ENCODE measurements at places on chromosomes 7 and 10.

GRCh38 chr7:105084581-105084980 is 70.6 kb downstream of the KMT2E start:
- no peak for DNase-seq

GRCh38 chr10:34254596-34254995 is 560.5 kb downstream of the PARD3 start:
- no peak for DNase-seq

DNA sequence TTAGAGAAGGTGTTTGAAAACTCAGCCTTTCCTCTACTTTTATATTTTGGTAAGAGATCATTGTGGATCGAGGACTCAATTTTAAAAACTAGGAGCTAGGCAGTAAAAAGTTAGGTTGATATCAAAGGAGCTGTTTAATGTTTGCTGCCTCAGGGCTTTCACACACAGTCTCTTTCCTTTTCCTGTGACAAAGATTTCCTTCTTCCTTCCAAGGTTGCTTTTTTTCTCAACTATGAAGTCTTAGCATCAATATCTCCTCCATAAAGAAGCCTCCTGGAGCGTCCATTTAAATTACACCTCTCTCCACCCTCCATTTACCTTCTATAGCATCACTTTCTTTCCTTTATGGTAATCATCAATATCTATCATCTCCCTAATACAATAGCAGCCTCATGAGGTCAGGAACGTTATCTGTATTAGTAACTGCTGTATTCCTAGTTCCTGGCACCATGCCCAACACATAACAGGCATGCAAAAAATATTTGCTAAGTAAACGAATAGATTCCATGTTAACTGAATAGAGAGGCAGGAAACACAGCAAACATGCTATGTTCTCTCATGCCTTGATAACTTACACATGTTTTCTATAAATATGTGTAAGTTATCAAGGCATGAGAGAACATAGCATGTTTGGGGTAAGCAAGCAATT is 48.5 kb downstream of the GNAT3 start:
- DNase-seq = no peak

DNA sequence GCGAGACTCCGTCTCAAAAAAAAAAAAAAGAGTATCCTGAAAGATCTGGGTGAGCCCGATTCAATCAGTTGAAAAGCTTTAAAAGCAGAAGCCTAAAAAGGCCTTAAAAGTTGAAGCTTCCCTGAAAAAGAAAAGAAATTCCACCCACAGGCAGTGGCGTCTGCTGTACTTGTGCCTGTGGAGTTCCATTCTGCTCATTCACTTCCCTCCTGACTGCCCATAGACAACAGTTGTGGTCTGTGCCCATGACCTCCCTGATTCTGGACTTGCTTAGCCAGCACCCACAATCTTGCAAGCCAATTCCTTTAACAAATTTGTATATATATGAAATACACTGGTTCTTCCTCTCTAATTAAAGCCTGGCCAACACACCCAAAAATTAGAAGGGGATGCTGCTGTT is 141.7 kb downstream of the DLG5 start:
- DNase-seq = peak; percentile 59

DNA sequence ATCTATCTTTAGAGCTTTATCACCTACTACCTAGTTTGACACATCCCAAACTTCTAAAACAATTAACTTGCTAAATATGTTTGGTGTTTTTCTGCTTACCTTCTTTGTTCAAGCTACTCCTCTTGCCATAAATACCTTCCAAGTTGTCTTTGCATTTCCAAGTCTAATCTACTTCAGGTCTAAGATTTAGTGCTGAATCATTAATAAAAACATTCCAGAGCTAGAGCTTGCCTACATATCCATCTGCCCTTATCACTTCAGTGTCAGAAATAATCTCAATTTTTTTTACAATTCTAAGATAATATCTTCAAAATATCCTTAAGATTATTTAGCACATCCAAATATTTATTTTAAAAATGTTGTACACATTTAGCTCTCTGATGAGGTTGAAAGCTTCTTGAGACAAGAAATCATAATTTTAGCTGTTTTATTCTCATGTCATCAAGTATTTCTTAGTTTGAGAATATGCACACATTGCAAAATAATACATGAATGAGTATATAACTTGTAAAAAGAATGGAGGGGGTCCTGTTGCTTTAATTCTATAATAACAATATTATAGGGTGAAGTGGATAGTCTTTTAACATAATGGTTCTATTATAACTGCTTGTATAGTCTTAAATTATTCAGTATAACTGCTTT is 466.3 kb downstream of the SEMA3D start:
- DNase-seq = no peak

DNA sequence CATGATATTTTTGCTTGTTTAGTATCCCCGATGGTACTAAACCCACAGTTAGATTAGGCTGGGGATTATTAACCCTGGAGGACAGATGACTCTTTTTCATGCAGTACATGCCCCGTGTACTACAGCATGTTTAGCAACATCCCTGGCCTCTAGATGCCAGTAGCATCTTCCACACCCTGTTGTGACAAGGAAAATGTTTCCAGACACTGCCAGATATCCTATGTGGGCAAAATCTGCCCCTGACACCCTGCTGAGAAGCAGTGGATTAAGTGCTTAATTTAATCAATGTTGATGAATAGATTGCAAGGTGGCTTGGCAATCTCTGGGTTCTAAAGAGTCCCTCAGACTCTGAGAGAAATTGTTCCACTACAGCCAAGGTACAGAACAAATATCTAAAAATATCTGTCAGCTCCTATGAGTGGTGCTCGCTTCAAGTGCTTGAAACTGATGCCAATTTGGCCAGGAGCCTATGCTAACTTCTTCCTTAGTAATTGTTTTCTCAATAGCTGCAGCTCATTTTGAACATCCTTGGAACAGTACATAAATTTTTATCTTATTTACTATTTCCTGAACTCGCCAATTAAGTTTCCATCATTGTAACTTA is 247.0 kb downstream of the SORCS1 start:
- no peak for DNase-seq

GRCh38 chr7:133797818-133798520 is 329.2 kb upstream of the LRGUK start:
- no peak for DNase-seq

DNA sequence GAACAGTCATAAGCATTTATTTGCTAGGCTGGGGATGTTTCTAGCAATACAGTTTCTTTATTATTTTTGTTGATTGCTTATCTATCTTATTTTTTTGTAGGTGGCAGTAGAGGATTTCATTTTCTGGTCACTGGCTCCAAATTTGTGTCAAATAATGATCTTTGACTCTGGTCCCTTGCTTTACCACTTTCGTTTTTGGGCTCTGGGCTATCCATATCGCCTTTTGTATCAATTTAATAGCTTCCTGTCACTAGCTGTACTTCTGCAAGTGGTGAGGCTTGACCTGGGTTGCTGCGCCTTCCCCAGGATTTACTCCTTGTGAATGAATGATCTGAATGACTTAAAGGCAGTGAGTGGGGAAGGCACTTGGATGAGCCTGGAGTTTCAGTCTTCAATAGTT is 48.4 kb downstream of the MDFIC start:
- DNase-seq = no peak

GRCh38 chr10:30784897-30785605 is 155.5 kb upstream of the LYZL2 start:
- peak; percentile 42 for DNase-seq

- DNase-seq = no peak
Measured at GRCh38 chr7:137080516-137081203, 212.2 kb downstream of the CHRM2 start.

GRCh38 chr10:60384011-60384410 is 5.7 kb downstream of the ANK3 start:
- no peak for DNase-seq

- peak; percentile 62 for DNase-seq
Measured at GRCh38 chr10:93475871-93476270, 6.3 kb downstream of the MYOF start.

DNA sequence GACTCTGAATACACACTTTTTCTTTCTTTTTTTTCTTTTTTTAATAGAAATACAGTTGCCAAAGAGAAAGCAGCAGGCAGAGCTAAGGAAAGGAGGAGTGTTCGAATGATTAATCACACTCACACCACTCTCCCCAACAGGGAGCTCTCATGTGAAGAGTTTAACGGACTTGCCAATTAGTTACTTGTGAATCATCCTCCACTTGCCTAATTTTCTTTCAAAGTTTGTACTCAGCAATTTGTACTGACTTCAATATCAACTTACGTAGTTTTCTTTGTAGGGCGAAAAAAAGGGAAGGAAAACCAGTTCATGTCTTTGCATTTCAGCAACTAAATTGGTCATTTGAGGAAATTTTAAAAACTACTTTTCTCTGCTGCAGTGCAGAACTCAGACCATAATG is 109.2 kb downstream of the PIP4K2A start:
- peak; percentile 97 for DNase-seq

DNA sequence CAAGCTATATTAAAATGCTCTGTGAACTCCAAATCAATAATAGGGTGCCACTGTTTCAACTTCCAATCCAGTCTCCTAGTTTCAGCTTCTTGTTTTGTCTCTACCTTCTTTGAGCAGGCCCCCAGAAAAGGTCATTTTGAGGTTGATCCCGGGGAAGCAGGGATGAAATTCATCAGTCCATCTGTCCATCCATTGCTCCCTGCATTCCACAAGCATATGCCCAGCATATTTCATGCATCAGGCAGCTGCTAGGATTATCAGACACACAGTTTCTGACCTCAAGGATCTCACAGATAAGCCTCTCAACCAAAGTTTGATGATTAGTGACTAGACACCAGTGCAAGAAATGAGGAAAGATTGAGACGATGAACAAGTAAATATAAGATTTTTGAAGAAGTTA is 186.6 kb upstream of the PDE1C start:
- DNase-seq = no peak

- peak; percentile 48 for DNase-seq
Measured at GRCh38 chr7:141702047-141702567, at the start of gene DENND11. DENND11 (minus strand) TSS chr7:141702166; CDS start chr7:141702153, 13 bp downstream.

- DNase-seq = no peak
Measured at GRCh38 chr7:94997547-94997946, 90.2 kb downstream of the PPP1R9A start.

DNA sequence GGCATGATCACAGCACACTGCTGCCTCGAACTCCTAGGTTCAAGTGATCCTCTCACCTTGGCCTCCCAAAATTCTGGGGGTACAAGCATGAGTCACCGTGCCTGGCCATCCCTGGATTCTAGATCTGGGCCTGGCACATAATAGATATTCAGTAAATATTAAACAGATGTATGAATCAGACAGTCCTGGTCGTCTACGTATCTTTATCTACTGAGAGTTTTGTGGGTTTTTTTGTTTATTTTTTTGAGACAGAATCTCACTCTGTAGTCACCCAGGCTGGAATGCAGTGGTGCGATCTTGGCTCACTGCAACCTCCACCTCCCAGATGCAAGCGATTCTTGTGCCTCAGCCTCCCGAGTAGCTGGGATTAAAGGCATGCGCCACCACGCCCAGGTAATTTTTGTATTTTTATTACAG is 24.3 kb upstream of the ITGB1 start:
- DNase-seq = no peak

DNA sequence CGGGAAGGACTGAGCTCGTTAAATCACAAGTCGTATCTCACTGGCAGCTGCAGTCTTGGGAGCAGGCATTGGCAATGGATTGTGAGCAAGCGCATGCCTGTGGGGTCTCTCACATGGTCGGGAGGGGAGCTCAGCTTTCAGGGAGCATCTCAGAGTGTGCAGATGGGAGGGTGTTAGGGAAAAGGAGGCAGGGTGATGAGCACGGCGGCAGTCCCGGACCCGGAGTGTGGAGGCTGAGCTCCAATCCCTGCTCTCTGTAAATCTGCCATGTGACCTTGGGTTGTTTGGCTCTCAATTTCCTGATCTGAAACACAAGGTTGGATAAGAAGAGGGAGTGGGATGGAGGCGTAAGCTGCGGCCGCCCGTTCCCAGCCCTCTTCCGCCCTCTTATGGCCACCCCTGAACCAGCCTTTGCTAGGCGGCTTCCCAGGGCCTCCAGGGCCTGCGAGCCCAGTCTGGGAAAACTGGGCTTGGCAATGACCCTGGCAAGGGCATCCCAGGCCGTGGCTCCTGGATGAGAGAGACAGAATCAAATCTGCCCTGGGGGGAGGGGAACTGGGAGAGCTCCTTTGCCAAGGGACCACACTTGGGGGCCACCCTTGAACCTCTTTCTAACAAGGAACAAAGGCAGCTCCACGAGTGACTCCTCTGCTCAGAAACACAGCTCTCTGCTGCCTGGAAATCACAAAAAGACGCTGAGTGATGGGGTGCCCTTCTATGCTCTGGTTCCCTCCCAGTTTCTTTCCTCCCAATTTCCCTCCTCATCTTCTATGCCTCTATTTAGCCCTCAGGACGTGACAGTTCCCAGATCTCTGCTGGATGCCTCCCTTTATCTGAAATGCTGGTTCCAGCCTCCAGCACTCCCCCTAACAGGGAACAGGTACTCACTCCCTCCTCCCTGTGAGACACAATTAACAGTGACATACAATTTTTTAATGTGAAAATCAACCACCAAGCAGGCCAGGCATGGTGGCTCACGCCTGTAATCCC is 41.7 kb upstream of the LOXL4 start:
- peak; percentile 64 for DNase-seq

DNA sequence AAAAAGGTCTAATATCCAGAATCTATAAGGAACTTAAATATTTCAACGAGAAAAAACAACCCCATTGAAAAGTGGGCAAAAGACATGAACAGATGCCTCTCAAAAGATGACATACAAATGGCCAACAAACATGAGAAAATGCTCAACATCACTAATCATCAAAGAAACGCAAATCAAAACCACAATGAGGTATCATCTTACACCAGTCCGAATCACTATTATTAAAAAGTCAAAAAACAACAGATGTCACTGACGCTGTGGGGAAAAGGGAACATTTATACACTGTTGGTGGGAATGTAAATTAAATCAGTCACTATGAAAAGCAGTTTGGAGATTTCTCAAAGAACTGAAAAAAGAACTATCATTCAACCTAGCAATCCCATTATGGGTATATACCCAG is 6.0 kb downstream of the VWDE start:
- no peak for DNase-seq

DNA sequence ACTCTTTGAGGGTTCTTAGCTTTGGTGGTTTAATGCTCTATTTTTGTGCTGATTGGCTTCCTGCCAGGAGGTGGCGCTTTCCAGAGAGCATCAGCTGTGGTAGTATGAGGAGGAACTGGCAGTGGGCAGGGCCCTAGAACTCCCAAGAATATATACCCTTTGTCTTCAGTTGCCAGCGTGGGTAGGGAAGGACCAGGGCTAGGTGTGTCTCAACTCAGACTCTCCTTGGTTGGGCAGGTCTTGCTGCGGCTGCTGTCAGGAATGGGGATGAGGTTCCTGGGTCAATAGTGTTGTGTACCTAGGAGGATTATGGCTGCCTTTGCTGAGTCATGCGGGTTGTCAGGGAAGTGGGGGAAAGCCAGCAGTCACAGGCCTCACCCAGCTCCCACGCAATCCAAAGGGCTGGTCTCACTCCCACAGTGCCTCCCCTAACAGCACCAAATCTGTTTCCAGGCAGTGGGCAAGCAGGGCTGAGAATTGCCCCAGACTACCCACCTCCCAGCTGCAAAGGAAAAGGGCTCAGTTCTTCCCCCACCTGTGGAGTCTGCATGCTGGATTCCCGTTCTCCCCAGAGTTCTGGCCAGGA is 191.5 kb downstream of the PHTF2 start:
- peak; percentile 25 for DNase-seq

GRCh38 chr7:137601642-137602041 is 245.1 kb downstream of the DGKI start:
- no peak for DNase-seq
